Stimulated activated CD8-positive, alpha-beta memory T cell treated with anti-CD3 and anti-CD28 coated beads, Interleukin-15, amount 100 ng/mL, for 24 hours (primary cell): ENCODE measurements at places on chromosomes 7 and 10.

GRCh38 chr7:150801242-150801945, 825 bp downstream of the TMEM176A start:
- DNase-seq: no peak

DNA sequence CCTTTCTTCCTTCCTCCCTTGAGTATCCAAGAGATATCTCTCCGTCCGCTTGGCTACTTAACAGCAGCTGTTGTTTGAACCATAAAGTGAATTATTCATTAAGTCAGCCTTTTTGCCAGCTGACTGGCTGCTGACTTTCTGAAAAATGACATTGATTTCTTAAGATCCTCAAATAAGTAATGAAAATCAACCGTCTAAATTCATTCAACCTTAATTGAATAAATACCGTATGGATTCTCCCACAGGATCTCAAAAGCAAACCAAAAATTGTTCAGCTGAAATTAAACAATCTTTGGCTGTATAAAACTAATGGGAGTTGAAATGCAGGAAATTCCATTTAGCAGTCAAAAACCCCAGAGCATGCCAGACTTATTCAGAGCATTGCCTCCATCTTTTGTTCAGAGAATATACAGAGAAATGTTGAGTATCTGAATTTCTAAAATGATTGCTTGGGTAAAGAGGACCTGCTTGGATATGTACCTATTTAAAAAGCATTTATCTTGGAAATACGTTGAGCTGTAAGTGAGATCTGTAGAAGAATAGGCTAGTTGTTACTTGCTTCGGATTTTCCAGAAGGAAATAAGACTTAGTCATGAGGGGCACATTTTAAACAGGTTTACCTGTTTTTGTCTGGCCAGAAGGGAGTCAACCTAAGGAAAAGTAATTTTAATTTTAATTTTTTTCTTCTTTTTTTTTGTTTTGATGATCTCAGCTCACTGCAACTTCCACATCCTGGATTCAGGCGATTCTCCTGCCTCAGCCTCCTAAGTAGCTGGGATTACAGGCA, 136.2 kb downstream of the PLXDC2 start:
- no peak for DNase-seq

DNA sequence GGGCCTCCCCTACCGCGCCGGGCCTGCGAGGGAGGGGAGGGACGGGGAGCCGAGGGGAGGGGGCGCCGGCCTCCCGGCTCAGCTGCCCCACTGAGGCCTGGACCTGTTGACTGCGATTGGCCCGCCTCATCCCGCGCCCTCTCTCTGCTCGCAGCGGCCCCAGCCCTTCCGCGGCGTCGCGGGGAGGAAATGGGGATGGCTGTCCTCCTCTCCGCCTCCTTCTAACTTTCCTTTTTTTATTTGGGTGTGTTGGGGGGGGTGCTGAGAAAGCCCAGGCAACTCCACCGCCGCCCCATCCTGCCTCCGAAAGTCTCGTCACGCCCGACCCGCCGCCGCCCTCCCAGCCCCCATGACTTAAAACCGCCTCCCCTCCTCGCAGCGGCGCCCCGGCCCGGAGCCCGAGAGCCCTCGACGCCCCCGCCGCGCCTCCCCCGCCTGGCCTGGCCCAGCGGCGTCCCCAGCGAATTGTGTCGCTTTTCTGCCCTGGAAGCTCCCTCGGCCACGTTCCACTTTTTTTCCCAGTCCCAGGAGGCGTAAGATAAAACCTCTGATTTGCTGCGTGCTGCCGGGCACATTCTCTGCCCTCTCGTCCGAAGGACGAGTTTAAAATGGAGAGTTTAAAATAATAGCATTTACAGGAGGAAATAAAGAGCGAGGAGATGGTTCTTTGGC, 842 bp upstream of the SKIDA1 start:
- peak; percentile 14 for DNase-seq

- no peak for DNase-seq
Measured at GRCh38 chr10:70478191-70479164, at the start of gene PALD1. TSS of gene PALD1 (plus strand) at chr10:70478767. CDS start at chr10:70525952, 47,185 bp downstream.

GRCh38 chr10:125722811-125723210, 3.3 kb downstream of the EDRF1 start:
- no peak for DNase-seq

GRCh38 chr10:121994429-121994941, 5.5 kb downstream of the TACC2 start:
- DNase-seq: no peak

DNA sequence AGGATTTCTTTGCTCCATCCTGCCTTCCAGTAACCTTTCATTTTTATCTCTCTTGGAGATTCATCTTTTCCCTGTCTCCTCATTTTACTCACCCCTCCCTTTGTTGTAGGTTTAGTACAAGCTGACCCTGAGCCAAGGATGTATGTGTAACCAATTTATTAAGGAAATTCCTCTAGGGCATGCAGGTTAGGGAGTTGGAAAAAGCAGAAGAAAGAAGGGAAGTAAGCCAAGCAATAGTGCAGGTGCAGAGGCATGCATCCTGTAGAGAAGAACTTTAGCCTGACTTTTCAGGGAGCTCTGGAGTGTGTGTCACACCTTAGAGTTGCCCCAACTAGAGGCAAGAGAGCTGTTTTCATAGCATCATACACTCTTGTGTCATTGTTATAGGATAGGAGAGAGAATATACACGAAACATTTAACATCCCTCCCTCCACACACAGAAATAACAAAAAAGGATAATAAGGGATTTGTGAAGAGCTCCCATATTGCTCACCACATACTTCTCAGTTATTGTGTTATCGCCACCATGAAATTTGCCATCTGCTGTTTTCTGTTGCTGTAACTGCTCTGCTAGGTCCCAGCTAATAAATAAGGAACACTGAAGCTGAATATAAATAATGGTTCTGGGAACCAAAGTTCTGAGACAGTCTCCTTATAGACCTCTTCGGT, 21.8 kb upstream of the SEMA3C start:
- no peak for DNase-seq

GRCh38 chr10:107618504-107618994, 454.0 kb upstream of the SORCS1 start:
- no peak for DNase-seq

- no peak for DNase-seq
Measured at GRCh38 chr10:33160151-33160550, 174.3 kb downstream of the NRP1 start.

GRCh38 chr10:63375859-63376258, 89.9 kb downstream of the JMJD1C start:
- DNase-seq: no peak

DNA sequence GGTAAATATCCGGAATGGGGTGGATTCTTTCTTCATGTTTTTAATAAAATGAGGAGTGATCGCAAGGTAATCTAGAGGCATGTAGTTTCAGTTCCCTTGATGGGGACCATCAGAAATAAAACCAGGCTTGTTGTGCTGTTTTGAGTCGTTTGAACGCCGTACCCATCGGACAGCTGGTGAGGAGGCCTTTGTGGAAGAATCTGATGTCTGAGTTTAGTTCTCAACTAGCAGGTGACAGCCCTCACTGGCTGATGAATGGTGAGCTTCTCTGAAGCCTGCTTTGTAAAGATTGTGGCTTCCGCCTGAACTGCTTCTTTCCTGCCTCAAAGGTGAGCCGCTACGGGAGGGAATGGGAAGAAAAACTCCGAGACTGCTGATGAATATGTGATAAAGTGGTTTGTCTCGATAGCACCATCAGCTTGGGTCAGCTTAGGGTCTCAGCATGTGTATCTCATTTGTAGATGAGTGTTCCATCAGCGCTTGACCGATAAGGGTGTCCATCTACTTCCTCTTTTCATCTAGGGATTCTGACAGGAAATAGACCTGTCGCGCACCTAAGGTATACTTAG, 977 bp downstream of the TMEM248 start:
- no peak for DNase-seq

GRCh38 chr10:86099542-86100334, 266.9 kb downstream of the GRID1 start:
- DNase-seq: no peak

DNA sequence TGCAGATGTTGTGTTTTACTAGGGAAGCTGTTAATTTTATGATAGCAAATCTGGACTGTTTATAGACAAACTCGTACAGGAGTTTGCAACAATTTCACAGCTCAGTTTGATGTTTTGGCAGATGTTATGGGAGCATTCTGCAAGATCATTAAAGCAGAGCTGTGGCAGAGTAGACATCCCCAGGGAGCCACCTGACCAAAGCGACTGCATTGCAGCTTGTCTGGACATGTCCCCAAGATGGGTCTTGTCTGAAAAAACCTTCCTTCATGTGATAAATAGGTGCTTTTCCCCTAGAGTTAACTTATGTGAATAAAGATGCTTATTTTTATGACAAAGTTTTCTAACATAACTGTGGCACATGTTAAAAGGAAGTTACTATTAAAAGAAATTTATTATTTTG, 91.2 kb upstream of the GPR141 start:
- no peak for DNase-seq

- DNase-seq: no peak
Measured at GRCh38 chr7:105060923-105061322, 46.9 kb downstream of the KMT2E start.

DNA sequence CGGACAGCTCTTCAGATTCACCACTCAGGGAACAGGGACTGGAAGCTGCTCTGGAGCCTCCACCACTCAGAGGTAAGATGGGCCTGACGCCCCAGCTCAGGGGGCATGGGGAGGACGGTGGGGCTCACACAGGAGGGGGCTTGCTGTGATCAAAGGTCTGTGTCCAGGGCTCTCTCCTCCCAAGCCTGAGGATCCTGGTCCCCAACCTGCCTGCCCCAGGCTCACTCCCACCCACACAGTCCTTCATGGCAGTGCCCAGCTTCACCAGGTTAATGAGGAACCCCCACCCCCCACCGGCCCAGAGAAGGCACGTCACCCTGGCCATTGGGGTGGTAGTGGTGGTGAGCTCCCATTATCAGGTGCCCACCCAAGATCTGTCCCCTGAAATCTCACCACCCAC, 926.7 kb upstream of the ZNF722 start:
- DNase-seq: no peak
